ENCODE measurements at places on chromosomes 11 and 22.

GRCh38 chr22:23215294-23216241, 35.3 kb downstream of the BCR start:
- no peak for DNase-seq

DNA sequence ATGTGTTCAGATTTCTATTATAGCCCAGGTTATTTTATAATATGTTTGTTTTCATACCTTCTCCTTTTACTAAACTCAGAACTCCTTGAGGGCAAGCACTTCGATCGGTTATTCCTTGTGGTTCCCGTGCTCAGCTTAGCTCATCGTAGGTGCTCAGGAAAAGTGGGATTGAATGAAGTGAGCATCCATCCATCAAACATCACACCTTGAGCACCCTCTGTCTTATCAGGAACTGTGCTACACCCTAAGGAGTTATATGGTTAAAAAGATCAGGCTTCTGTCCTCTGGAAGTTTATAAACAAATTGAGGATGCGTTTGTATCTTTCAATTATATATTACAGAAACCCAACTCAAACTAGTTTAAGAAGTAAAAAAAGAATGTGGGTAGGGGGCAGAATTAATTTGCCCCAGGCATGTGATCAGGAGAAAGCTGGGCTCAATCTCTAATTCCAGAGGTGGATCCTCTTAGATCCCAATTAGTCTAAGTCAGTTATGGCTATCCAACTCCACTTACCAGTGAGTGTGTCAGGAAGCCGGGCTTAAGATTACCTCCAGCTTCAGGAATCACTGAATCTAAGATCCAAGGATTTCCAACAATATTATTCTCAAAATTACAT, 59.9 kb upstream of the RRAS2 start:
- DNase-seq: no peak

- no peak for DNase-seq
These were observed 27.4 kb upstream of the SEPTIN5 start for GRCh38 chr22:19686946-19687345.

GRCh38 chr22:30438559-30438958, 13.0 kb downstream of the MTFP1 start:
- no peak for DNase-seq

GRCh38 chr22:33896154-33896553, 24.1 kb downstream of the LARGE1 start:
- DNase-seq: no peak

- DNase-seq: no peak
These were observed 31.9 kb downstream of the FBLN1 start for GRCh38 chr22:45534339-45535192.

DNA sequence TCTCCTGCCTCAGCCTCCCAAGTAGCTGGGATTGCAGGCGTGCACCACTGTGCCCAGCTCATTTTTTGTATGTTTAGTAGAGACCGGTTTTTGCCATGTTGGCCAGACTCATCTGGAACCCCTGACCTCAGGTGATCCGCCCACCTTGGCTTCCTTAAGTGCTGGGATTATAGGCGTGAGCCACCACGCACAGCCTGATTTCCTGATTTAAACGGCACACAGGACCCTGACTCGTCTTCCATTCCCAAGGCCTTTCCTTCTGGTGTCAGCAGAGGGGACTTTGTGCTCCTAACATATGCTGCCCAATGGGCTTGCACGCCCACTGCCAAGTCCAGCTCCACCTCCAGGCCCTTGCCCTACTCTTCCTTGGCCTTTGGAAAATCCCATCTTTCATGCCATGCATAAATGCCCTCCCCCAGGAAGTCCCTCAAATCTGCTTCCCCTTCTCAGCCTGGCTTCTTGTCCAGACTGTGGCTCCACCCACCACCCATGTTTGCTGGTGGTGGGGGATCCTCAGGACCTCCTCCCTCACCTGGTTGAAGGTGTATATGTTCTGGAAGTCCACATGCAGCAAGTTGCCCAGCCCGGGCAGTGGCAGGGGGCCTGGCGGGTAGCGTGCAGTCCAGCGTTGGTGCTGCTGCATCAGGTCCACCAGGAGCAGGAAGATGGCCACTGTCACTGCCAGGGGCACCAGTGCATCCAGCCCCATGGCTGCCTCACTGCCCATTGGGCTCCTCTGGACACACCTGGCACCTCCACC, 23.9 kb upstream of the CYP2D6 start:
- no peak for DNase-seq

- no peak for DNase-seq
These were observed 1072.1 kb downstream of the JRKL start for GRCh38 chr11:97461934-97462333.

GRCh38 chr11:33867561-33867960, 24.3 kb downstream of the LMO2 start:
- no peak for DNase-seq

DNA sequence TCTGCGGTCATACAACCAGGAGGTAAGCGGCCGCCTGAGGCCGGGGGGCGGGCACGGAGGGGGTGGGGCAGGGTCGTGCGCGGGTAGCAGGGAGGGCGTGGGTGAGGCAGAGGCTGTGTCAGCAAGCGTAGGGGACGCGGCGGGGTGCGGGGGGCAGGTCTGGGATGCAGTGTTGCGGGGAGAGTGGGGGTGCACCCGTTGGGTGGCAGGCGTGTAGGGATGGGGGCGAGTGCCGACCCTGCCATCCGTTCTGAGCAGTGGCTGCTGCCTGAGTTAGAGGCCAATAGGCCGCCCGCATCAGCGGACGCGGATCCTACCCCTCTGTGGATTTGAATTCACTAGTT, 1.4 kb downstream of the RIC8A start:
- no peak for DNase-seq

DNA sequence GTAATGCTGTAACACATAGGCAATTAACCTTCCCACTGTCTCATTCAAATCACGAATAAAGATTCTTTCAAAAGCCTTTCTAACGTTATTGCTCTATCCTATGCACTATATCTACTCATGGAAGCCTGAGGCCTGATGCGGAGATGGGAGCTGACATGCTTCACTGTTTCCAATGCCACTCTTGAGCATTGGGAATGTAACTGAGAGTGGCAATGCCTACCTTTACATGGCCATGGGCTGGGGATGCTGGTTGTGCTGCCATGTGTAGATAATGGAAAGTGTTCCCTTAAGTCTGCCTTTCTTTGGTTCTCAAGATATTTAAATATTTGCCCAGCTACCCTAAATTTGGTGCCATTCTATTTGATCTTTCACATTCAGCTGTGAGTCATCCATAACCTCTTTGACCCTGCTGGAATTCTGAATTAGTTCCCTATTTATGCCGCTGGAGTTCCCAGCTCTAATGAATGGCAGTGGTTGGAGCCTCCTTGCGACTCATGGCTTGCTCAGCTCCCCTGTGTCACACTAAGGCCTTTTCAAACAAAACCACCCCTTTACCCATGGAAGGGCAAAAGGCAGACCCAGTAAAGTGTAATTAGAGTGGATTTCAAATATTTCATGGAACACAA, 21.4 kb upstream of the DKK3 start:
- DNase-seq: no peak

- DNase-seq: no peak
These were observed 15.7 kb downstream of the TPCN2 start for GRCh38 chr11:69064394-69064957.

DNA sequence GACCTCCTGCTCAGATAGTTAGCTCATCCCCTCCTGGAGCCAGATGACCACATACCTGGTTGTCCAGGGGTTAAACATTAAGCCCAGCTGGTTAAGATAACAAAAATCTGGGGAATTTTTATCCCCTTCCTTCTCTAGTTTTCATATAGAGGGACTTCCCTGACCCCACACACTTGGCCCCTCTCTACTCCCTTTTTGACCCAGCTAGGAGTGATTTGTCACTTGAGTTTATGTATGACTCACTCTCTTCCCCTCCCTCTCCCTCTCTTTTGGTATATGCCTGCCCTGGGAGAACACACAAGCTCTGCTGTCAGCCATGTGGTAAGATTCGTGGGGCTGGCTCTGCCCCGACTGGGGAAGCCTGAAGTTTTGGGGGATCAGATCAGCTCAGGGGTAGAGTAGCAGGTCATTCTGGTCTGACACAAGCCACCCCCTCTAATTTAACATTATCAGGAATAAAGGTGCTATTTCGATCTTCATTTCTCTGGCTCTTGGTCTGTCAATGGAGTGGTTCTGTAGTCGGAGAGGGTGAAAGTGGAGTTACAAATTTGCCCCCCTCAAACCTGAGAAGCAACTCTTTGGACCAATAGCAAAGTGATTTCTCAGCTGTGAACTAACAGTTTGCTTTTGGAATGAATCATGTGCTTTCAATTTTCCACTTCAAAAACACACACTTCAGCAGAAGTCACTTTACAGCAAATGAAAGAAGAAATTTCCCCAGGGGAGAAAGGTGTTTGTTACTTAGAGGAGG, 415.3 kb upstream of the CADM1 start:
- DNase-seq: no peak

DNA sequence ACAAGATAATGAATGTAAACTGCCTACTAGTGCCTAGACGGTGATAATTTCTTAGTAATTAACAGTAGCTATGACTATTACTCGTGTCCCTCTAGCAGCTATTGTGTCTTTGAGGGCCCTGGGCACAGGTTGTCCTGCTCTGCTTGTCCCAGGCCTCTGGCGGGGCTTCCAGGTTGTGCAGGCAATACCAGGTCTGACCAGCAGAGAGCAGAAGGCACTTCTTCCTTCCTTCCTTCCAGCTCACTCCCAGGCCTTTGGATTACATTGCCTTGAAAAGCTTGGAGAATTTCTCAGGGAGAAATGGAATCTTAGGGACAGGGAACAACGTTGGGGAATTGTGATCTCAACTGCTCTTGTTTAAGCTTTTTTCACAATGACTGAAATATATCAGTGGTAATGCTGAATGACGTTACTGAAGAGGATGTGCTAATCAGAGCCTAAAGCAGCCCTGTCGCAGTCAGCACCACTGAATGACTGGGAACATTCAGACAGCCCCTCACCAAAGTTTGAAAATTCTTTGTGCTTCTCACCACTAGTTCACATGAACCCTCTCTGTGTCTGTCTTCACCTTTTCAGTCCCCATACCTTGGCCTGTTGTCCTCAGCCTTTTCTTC, 8.4 kb upstream of the CCKBR start:
- peak; percentile 58 for DNase-seq

DNA sequence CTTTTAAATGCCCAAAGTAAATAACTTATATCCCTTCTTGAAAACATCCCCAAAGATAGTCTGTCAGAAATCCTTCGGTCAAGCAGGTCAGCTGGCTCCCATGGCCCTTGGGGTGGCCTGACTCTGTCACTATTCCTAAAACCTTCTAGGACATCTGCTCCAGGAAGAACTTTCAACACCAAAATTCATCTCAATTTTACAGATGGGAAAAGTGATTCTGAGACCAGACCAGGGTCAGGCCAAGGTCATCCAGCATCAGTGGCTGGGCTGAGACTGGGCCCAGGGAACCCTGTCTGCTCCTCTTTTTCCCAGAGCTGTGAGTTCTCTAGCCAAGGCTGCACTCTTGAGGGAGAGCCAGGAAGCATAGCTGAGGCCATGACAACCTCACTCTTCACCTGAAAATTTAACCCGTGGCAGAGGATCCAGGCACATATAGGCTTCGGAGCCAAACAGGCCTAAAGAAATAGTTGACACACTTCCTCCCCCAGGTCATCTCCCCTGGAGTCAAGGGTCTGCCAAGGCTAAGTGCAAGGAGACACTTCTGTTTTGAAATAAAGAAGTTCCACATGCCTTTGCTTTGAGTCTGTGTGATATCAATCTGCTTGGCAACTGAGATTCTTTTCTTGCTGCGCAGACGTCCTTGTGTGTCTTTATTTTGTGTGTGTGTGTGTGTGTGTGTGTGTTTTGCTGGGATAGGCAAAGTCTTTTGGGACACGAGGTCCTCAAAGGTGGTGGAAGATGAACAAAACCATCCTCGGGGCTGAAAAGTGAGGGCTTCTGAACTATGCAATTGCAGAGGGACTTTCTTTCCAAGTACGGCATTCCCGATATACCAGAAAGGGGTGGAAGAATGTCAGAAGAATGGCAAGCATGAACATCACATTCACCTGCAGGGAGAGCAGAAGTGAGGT, 16.8 kb upstream of the PRG2 start:
- DNase-seq: no peak

- no peak for DNase-seq
These were observed 63.2 kb upstream of the EED start for GRCh38 chr11:86181379-86181778.

DNA sequence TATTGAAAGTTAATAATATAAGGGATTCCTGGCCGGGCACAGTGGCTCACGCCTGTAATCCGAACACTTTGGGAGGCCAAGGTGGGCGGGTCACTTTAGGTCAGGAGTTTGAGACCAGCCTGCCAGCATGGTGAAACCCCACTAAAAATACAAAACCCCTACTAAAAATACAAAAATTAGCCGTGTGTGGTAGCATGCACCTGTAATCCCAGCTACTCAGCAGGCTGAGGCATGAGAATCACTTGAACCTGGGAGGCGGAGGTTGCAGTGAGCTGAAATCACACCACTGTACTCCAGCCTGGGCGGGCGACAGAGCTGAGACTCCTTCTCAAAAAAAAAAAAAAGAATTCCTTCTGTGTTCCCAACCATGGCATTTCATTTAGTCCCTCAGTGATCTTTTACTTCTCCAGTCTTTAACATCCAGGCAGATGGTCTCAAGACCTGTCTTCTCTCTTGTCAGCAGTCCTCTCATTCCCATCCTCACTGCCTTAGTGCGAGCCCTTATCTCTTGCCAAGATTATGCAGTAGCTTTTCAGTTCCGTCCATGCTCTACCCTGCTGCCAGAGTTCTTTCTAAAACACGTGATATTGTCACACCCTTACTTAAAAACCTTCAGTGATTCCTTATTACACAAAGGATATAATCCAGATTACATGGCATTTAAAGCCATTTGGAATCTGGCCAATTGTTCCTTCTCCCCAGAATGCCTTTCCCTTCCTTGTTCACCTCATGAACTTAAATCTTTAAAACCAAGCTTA, 17.9 kb downstream of the RTN3 start:
- no peak for DNase-seq

- no peak for DNase-seq
These were observed 45.6 kb downstream of the ARFGAP3 start for GRCh38 chr22:42811459-42811858.

DNA sequence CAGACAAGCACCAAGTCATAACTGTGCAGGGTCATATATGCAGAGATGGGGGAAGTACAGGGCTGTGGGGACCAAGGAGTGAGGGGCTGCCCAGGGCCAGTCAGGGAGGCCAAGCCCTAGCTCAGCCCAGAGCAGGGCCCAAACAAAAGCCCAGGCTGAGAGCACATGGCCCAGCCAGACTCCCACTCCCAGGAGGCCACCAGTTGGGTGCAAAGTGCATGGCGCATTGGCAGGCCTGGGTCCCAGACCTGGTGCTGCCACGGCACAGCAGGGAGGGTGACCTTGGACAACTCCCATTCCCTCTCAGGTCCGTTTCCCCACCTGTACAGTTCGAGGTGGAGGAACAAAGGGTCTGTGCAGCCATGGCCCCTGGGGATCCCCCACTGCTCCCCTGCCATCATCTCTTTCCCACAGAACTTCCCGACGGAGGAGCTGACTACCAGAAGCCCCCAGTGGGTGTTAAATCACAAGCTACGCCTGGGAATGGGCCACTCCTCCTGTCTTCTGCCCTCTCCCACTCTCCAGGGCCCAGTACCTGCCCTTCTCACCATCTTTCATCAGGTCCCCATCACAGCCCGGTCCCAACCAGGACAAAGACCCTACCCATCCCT, 608 bp downstream of the NIPSNAP1 start:
- DNase-seq: no peak
